Lower leg skin (tissue), 4 donors: ENCODE measurements at places on chromosomes 6 and 20. TPM values are rescaled to one million over a fixed set of nuclear protein-coding genes. Genes with fewer than 3 reads are reported as not detected.

Gene MYBL2
- 0.19 TPM for total RNA-seq

DNA sequence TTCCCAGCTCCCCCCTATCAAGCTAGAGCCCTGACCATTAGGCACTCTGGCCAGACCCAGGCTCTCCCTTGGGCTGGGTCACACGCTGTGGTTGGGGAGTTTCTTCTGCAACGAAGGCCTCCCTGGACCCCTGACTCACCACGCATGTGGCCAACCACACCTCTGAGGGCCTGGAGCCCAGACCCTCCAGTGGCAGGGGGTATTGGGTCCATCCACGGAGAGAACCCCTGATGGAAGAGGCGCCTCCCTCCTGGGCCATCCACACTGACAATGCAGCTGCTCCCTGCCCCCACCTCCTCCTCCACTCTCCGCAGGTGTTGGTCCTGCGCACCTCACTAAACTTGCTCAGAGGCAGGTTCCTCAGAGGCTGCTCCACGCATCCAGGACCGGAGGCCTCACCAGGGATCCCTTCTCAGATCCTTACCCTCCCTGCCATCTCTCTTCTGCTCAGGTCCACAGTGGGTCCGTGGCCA lies 125.4 kb downstream of the RNASET2 start:
- no peak for DNase-seq

Gene SIRPB1
- total RNA-seq = 0.42 TPM

DNA sequence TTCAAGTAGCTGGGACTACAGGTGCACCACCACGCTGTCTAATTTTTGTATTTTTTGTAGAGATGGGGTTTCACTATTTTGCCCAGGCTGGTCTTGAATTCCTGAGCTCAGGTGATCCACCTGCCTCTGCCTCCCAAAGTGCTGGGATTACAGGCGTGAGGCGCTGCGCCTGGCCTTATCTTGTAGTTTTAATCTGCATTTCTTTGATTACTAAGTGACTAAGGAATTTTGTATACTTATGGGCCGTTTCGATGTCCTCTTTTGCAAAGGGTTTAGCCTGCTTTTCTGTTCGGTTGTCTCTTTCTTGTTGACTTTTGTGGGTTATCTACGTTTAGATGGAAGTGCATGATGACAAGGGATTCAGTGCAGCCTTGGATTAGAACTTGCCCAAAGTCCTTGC lies 500.6 kb downstream of the QKI start:
- no peak for DNase-seq

Gene RNF217
- 22.7 TPM for total RNA-seq

Gene ETV7
- total RNA-seq = 14.3 TPM

GRCh38 chr20:57388953-57389694 lies 2.1 kb upstream of the RBM38 start:
- peak; percentile 95 for DNase-seq

DNA sequence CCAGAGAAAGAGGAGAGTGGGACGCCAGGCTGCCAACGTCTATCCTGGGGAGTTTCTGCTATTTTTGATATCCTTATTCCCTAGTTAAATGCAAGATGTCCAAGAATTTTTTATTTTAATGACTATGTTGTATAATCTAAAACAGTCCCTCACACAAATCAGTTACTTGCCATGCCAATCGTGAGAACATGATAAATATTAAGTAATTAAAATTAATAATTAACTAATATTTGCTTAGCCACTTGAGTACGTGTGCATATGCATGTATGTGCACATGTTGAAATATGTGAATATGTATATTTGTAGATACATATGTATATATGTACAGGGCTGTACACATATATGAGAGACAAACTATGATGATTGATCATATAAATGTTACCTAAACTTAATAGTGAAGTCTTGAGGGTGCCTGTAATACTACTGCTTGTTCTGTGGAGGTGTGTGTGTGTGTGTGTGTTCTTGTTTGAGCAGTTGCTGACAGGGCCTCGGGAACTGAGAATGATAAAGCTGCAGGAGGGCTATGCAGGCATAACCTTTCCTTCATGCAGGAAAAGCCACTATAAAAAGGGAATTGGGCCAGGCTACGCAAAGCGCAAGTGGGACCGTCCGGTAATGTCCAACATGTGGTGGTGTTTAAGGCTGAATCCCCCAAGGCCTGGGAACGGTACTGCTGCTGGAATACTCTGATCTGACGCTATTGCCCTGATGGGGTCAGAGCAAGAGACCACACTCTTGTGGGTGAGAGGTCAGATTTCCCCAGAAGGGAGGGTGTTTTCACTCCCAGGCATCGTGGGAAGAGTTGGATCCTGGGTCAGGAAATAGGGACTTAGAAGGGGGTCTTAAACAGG lies 148.3 kb upstream of the TBX18 start:
- DNase-seq = no peak

DNA sequence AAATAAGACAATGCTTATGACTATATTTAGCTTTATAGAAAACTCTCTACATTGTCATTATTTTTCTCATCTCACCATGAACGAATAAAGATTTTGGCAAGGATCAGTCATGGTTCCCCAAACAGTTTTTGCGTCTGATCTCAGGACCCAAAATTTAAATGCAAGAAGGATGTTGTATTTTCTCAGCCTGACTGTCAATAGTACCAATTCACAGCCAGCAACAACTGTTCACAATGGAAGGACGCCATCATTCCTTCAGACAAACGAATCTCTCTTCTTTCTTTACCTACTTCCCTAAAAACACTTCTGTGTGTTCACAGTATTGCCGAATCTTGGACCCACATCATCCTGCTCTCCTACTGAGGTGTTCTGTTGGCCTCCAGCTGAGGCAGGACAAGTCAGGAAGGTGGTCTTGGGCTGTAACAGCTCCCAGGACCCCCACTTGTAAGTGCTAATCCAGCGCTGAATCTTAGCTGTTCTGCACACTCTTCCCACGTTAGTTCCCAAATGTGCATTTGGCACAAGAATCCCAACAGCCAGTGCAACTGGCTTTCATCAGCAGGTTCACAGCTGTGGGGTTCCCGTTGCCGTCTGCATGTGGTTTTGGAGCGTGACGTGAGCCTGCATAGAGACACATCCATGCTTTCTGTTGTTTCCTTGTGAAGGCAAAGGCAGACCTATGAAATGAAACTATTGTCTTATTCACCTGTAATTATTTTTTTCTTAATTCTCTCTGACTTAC lies 600.0 kb downstream of the QKI start:
- no peak for DNase-seq

DNA sequence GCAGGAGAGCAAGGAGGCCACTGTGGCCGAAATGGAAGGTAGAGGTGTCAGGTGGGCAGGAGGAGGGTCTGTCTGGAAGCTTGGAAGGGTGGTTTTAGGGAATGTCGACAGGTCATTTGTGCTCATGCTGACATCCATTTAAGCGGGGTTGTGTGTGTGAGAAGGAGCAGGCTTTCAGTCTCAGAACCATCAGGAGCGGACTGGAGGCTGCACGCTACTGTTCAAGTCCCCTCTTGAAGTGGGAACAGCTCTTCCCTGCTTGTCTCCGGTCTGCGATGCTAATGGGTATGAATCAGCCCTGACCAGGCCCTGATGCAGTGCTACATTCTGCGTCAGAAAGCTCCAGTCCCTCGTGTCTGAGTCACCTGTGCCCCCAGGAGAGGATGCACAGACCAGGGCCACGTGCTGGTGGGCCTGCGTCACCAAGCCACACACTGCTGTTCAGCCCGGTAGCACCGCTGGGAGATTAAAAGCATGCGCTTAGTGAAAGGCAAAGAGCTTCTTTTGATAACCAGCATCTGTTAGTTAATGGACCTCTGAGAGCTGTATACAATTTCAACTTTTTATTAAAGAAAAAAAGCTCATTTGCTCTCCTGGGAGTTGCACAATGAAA lies 58.0 kb downstream of the APCDD1L start:
- no peak for DNase-seq

DNA sequence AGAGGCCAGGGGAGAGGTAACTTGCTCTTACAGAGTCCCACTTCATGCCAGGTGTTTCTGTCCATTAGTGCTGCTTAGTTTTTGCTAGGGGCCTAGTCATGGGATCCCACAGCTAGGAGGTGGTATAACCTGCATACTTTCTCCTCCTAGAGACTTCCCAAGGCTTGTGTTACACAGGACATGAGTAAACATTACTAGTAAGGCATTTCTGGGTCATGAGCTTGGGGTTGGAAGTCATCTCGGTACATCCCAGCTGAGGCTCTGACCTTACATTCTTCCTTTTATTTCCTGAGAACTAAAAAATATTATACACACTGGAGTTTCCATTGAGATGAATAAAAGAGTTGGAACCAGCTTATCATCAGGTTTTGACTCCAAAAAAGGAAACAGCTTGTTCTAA lies 20.9 kb upstream of the PNPLA1 start:
- no peak for DNase-seq

DNA sequence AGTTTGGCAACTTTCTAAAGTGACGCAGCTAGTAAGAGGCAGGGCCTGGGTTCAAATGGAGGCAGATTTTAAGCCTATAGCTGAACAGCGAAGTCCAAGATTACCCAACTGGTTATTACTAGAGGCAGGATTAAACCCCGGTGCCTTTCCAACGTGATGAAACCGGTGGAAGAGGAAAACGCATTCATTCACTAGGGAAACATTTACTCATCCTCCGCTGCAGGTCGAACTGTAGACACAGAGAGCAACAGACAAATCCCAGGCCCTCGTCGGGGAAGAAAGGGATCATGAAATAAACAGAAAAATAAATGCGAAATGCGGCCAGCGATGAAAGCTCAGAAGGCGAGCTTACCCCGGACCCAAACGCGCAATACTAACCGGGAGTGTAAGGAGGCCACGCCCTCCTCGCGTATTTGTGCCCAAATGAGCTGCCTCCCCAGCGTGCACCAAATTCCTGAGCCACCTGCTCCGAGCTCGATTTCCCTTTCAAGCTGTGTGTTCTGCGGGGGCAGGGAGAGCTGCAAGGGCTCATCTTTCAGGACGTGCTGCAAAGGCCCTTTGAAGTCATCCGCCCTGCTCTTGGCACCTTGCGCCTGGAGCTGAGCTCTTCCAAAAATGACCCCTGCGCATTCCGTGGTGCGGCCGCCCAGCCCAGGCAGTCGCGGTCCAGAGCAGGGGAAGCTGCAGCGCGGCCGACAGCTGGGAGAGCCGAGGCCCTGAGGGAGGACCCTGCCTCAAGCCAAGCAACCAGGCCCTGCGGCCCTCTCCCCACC lies 46.9 kb downstream of the PDYN start:
- no peak for DNase-seq

Gene SLC22A16
- total RNA-seq = not detected

Gene WFDC10B
- 0.54 TPM for total RNA-seq

GRCh38 chr6:113178349-113178748 lies 678.8 kb upstream of the MARCKS start:
- no peak for DNase-seq

Gene PGC
- not detected for total RNA-seq

- no peak for DNase-seq
These were observed 964.7 kb upstream of the FLRT3 start for GRCh38 chr20:15302075-15302474.

DNA sequence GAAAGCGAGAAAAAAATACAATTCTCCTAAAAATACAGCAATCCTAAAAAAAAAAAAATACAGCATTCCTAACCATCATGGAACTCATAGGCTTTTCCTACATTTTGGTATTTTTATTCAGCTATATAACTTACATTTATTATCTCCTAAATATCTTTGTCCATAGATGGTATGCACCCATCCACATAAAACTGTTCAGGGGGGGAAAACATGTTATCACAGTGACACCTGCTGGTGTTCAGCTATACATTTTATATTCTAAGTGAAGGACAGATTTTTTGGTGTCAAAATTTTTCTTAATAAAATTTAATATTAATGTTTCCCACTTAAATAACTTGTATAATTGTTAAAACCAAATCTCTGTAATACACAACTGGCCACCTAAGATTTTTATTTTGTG lies 58.0 kb downstream of the BLOC1S5 start:
- DNase-seq = no peak

- no peak for DNase-seq
These were observed 82.9 kb upstream of the MLN start for GRCh38 chr6:33886673-33887144.

DNA sequence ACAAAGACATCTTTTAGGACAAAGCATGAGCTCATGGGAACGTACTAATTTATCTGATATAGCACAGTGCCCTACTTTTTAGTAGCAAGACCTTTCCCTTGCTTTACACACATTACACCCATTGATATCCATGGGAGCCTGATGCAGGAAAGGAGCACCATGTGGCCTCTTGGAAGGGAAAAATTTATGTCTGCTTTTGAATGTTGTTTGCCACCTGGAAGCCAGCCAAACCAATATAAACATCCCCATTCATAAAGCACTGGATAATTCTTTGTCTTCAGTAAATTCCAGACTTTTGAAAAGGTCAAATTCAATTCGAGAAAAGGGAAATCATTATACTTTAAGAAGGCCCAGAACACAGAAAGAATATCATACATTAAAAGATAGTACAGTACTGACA lies 152.3 kb upstream of the BEND6 start:
- DNase-seq = no peak

DNA sequence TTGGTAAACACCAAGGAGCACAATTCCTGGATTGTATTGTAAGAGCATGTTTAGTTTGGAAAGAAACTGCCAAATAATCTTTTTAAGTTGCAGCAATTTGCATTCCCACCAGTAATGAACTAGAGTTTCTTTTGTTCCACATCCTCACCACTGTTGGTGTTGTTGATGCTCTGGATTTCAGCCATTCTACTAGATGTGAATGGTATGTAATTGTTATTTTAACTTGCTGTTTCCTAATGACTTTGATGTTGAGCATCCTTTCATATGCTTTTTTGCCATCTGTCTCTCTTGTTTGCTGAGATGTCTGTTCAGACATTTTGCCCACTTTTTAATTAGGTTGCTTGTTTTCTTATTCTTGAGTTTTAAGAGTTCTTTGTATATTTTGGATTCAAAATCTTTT lies 1654.1 kb downstream of the GRIK2 start:
- no peak for DNase-seq

Gene TCF15
- 0.71 TPM for total RNA-seq

DNA sequence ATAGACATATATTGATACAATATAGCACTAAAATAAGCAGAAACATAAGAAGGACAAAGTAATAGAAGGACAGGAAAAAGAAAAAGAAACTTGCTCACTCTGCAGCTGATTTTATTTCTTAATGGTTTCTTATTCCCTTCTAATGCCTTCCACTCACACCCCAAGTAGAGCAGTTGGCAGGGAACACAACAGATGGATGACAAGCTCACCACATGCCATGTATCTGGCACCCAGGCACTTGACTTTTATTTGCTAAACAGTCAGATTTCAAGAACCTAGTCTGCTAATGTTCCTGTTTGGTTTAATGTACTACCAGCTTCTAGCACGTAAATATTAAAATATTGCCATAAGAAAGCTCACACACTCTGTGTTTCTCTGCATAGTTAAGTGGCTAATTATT lies 87.1 kb downstream of the COL19A1 start:
- no peak for DNase-seq

Gene GSTA2
- total RNA-seq = not detected

DNA sequence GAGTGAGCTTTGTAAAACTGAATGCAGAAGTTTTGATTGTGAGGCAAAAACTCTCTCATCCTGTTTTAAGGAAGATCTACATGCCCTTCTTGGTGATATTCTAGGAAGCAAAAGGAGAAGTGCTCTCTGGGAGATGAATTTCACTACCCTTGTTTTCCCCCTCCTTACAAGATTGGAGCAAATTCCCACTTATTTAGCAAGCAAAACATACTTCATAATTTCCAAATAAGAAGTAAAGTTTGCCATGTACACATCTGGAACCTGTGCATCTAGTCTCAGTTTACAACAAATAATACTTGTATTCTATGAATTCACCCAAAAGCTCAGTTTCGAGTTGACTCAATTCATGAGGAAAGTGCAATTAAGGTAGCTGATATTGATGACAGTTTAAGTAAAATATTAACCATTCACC lies 27.6 kb upstream of the IFNGR1 start:
- no peak for DNase-seq
